Chondrocyte (in vitro differentiated cells): ENCODE measurements at places on chromosomes 7 and 10.

- no peak for DNase-seq
These were observed 31.5 kb downstream of the MTURN start for GRCh38 chr7:30166155-30166840.

DNA sequence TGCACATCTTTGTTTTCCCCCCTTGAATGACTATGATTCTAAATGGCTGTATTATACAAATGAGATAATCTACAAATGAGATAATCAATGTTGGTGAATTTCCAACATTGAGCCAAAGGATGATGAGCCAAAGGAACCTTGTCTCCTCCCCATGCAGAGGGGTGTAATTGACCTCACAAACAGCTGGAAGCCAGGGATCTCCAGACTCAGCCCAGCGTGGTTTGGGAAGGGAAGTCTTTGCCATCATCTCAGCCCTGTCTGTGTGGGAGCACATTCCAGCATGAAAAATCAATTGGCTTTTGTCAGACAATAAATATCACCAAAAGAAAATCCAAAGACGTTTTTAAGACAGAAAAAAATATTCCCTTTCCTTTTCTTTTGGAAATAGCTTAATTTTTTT lies 271.5 kb upstream of the AOAH start:
- no peak for DNase-seq

DNA sequence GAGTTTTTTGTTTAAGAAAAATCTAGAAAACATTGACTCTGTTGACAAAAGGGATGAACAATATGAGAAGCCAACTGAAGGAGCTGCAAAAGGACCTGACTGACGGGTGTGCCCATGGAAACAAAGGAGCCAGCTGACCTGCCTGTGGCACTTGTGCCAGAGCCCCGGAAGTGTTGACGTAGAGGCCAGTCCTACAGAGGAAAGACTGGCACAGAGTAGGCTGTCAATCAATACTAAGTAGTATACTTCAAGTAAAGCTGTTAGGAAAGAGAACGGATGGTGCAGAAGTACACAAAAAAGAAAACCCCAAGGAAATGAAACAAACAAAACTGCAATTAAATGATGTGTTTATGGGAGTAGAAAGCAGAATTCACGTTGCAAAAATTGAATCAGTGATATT lies 19.0 kb upstream of the ABI1 start:
- no peak for DNase-seq

DNA sequence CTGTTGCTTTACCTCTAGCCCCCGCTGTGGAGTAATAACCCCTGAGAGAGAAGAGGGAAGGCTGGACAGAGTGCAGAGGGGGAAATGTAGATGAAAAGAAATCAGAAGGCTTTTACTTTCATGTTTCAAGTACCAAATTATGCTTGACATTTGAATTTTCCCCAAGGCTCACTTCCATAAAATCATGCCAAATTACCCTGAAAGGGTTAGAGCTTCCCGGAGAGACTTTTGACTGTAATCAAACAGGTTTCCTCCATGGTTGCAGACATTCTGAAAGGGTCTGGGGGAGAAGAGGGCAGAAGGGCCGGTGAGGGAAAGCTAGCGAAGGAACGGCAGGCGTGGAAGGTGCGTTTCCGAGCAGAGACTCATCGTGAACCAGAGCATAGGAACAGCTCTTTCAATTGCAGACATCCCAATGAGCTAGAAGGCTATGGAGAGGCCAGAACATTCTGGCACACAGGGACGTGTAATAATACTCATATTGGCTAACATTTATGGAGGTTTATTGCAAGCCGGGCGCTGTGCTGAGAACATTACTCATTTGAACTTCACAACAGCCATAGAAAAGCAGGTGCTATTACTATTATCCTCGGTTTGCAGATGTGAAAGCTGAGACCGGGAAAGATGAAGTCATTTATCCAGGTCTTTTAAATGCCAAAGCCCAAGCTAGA lies 620.8 kb upstream of the AUTS2 start:
- no peak for DNase-seq

DNA sequence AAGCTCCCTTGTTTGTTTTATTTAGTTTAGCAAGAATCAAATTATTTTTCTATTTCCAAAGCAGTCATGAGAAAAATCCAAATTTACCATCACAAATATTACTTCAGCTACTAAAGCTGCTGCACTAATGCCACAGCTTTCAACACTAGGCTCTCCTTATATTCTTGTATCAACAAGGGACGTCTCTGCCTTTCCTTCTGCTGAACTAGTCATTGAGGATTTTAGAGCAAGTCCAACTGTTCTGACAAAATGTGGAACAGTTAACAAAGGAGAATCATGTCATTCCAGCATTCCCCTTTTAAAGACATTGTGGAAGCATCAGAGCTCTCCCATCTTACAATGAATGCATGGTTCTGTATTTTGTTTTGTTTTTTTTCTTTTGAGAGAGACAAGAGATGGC lies 28.6 kb downstream of the FAM13C start:
- no peak for DNase-seq

- DNase-seq: no peak
These were observed 58.1 kb upstream of the OPN4 start for GRCh38 chr10:86596266-86596665.

GRCh38 chr7:47792521-47793121 lies 155.6 kb downstream of the PKD1L1 start:
- DNase-seq: no peak

DNA sequence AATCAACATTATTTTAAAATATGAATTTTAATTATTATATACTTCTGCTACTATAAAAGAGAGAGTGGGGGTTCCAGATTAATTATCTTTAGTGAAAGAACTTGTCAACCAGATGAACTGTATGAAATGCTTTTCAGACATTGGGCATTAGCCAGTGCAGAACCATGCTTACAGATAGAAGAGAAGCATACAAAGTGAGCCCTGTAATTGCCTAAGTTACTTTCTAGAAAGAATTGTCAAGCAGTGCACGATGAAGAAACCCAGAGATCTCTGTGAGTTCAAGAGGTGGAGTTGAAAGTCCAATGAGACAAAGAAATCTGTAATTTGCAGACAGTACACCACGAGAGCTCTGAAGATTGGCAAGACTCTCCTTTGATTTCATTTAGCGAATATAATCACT lies 166.7 kb downstream of the CDC14C start:
- no peak for DNase-seq

- DNase-seq: no peak
These were observed 107.9 kb upstream of the FEZF1 start for GRCh38 chr7:122412441-122412840.

- DNase-seq: peak; percentile 82
These were observed 810.2 kb downstream of the PCDH15 start for GRCh38 chr10:53990799-53991238.

DNA sequence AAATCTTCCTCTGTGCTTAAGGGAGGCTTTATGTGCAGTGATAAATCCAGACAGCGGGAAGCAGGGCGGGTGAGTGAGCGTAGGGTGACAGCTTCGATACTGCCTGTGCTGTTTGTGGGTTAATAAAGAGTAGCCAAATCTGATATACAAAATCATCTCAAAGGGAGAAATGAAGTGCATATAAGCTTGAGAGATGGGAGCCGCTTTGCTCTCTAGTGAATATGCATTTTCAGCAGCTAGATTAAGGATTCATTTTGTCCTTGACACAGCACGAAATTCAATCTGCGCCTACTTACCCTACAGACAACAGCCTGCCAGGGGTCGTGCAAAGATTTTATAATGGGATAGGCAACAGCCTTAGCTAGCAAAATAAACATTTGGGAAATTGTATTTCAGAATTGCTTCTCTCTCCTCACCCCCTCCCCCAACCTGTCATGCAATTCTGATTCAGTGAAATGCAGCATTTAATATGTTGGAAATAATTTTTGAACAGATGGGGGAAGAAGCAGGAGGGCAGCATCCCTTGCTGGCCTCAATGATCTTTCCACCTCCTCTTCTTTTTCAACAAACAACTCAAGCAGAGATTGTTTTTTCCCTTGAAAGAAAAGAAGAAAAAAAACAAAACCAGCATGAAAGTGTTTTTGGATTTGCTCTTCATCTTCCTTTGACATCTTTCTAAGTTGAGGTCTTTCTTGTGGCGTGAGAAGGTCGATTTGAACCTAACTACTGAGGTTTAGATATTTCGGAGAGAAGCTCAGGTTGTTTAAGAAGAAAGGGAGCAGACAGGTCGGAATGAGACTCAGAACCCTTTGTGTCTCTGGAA lies 117.9 kb downstream of the AOAH start:
- DNase-seq: no peak

- no peak for DNase-seq
These were observed 4.7 kb downstream of the IDI2 start for GRCh38 chr10:1020958-1021357.

DNA sequence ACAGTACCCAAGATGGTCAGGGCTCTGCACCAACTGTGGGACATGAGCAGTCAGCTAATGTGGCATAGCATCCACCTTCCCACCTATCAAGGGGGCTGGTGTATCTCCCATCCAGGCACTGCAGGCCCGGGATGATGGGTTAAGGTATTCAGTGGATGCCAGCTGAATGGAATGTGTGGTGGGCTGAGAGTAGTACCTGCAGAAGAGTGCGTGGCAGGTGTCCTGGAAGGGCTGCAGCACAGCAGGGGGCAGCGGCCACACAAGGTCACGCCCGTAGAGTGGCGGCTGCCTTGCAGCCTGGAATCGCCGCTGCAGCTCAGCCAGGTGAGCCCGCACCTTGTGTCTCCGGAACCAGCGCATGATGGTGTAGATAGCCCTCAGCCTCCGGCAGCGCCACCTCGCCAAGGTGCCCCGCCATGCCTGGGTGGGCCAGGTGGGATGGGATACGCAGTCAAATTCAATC lies 13.3 kb downstream of the MYO1G start:
- peak; percentile 75 for DNase-seq

DNA sequence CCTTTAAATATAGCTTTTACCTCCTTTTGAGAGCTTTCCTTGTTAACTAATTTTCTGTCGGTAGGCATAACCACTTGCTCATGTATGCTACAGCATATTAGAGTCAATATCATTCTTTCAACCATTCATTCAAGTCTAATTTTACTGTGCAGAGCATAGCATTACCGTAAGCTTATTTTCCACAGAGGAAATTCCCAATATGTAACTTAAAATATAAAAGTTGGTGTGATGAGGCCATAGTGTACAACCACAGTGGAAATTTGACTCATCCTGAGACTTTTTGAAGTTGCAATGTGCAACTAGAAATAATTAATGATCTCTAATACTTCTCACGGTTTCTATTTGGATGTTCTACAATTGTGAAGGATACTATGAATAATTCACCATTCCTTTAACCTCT lies 80.6 kb upstream of the KLF6 start:
- DNase-seq: no peak

DNA sequence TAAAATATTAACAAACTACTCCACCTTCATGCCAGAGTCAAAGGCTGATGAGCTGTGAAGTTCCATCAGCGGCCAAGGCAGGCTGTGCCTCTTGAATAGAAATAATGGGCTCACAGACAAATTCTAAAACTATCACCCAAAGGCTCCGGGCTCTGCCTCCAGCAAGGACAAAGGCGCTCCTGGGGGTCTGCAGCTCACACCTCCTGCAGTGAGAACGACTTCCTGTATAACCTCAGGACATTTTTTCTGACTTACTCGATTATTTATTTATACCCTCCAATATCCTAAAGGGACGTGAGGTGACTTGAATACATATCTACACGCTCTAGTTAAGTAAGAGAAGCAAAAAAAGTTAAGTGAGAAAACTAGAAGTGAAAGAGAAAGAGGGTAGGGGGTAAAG lies 500.7 kb downstream of the CCSER2 start:
- no peak for DNase-seq

DNA sequence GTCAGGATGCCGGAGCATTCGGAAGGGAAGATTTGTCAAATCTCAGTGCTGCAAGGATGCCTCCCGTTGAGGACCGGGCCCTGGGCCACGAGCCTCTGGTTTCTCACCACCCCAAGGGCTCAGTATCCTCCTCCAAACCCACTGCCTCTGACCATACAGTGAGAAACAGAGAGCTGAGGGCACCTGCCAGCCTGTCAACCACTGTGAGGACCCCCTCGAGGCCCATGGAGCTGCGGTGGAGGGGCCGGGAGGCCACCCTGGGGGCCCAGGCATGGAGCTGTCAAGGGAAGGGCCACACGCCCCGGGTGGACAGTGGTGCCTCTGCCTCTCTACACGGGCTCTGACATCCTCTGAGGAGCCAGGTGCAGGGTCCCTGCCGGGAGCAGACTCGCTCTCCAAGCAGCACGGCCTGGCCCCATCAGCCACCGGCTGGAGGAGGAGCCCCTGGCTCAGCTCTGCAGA lies 248.0 kb upstream of the TCERG1L start:
- DNase-seq: no peak

- no peak for DNase-seq
These were observed 9.5 kb upstream of the TBX20 start for GRCh38 chr7:35263396-35263795.

DNA sequence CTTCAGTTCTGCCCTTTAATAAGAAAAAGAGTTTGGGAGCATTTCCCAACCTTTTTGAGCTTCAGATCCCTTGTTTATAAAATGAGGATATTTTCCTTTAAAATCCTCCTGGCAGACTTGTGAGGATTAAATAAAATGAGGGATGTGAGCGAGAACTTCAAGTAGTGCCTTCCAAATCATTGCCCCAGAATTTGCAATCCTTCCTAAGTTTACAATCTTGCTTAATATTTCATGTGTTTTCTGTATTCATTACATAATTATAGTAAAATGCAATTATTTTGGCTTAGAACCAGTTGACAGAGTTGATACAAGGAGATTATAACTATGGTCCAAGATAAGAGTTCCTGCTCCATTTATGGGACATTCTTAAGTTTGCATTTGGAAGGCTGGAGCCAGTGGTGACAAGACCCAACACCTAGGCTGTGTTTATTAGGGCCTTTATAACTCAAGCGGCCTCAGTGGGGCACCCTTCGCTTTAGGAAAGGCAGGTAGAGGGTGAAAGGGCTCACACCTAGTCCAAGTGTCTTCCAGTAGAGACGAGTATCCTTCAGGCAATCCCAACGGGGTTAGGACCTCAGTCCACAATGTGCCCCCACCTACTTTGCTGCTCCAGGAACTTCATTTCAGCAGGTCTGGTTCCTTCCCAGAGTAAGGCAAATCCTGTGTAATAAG lies 317.5 kb downstream of the WDR11 start:
- DNase-seq: no peak

DNA sequence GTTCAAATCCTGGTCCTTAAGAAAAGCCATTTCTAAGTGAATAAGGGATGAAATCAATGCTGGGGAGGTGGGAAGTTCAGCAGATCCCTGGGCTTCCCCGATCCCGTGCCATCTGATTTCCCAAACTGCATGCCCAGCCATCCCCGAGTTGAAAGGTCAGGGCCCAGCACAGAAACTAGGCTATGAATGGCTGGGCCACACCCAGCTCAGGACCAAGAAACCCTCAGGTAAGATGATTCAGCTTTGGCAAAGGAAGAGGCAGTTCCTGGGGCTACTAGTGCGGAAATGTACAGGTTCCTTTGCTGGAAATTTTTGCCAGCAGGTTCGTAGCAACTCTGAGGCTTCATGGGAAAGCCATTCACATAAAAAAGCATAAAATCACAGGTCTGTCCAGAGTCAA lies 182.7 kb downstream of the FAM107B start:
- DNase-seq: no peak

- no peak for DNase-seq
These were observed 13.8 kb downstream of the MTERF1 start for GRCh38 chr7:91866599-91867148.

- no peak for DNase-seq
These were observed at the start of gene HPS1 for GRCh38 chr10:98446661-98447221. Gene HPS1 (minus strand): TSS chr10:98446935. CDS start chr10:98443240, 3,695 bp downstream.

- DNase-seq: no peak
These were observed 710.6 kb upstream of the GALNT17 start for GRCh38 chr7:70421319-70421718.
